IPS DF 6.9 (cell line): ENCODE measurements at places on chromosomes 5 and 9.

DNA sequence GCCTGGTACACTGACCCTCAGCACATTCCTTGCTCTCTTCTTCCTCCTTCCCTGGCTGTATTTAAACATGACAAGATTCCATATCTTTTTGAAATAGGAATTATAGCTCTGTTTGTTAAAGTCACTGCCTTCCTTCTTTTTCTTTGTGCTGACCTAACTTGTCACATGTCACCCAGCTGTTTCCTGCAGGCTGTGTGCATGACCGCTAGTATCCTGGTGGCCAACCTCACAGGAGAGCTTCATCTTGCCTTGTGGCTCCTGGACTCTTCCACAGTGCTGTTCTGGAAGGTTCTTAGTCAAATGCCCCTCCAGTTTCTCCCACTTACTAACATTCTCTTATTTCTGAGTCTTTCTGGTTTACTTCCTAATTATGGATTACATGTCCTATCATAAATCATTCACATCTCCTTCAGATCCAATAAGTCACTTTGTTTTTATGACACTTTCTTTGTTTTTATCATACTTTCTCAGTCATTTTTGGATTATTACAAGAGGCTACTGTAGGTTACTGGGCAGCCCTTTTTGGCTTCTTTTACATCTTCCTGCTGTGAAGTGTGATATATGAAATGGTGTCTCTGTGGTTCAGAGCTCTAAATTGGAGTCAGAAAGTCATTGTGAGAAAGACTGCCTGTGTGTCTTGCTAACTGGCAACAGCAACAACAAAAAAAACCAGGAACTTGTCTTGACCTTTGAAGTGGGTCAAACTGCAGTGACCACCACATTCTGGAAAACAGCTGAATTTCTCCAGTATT lies 463.6 kb upstream of the DAP start:
- no peak for DNase-seq

- DNase-seq, result no peak
Observed at GRCh38 chr9:135301271-135302263, 178.0 kb upstream of the PPP1R26 start.

- DNase-seq, result no peak
Observed at GRCh38 chr9:95724253-95724991, 151.1 kb upstream of the ERCC6L2 start.

DNA sequence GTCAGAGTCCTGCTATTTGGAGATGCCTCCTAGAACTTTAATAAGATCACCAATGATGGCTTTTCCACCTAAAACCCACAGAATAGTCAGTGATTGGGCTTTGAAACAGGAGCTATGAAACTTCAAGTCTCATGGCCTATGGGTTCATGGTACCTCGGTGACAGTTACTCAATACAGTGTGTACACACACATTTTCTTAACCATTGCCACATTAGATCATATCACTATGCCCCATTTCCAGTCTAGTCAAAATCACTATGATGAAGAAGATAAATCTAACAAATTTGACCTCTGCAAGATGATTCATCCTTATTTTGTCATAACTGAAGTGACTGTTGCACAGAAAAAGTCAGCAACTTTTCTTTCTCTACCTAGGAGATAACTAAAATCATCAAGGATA lies 86.8 kb upstream of the OR13F1 start:
- no peak for DNase-seq
